ENCODE measurements at places on chromosomes 1 and 21.

GRCh38 chr1:12314333-12314903 is 84.6 kb downstream of the VPS13D start:
- no peak for DNase-seq

GRCh38 chr1:78176448-78176847 is 130.7 kb downstream of the GIPC2 start:
- DNase-seq = no peak

DNA sequence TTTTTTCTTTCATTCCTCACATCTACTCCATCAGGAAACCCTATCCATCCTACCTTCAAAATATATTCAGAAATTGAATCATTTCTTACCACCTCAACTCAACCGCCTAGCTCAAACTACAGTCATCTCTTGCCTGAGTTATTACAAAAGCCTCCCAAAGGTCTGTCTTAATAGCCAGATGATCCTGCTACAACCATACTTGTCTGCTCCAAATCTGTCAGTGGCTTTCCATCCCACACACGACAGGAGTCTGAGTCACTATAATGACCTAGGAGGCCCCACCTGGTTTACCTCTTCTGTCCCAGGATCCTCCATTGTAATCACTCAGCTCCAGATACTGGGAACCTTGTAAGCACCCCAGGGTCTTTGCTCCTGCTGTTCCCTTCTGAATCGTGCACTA is 37.1 kb upstream of the IL12RB2 start:
- no peak for DNase-seq

- no peak for DNase-seq
Measured at GRCh38 chr1:73611681-73612080, 586.3 kb downstream of the LRRIQ3 start.

DNA sequence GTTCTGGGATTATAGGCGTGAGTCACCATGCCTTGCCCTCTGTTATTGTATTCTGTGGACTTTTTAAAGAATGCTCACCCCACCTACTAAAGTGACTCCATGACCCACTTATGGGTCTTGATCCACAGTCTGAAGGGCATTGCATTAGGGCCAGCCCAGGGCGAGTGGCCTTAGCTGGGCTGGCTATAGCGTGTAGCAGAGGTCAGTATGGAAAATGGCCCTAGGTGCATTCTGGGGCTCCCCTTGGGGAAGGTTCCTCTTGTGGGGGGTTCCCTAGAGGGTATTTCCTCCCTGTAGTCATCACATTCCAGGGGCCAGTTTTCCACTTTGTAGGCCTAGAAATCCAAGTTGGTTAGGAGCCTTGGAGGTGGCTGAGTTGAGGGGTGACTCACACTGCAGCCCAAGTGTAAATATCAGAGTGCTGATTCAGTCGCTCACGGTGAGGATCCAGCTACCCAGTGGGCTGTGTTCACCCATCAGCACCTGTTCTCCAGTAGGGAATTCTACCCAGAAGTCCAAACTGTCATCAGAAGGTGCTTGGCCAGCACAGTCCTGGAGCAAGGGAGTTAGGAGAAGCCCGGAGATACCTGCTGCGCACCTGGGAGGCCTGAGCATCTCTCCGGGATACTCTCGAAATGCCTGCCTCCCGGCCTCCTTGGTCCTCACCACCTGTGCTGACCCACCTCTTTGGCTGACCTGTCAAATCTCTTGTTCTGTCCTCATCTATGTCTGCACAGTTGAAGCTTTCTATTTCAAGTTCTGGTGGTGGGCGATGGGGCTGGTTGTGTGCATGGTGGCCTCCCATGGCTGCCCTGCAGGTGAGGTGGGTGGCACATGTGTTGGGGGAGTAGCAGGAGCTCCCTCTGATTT is 52.2 kb downstream of the NENF start:
- no peak for DNase-seq

- DNase-seq = peak; percentile 45
Measured at GRCh38 chr1:181101581-181102226, 13.2 kb downstream of the IER5 start.

DNA sequence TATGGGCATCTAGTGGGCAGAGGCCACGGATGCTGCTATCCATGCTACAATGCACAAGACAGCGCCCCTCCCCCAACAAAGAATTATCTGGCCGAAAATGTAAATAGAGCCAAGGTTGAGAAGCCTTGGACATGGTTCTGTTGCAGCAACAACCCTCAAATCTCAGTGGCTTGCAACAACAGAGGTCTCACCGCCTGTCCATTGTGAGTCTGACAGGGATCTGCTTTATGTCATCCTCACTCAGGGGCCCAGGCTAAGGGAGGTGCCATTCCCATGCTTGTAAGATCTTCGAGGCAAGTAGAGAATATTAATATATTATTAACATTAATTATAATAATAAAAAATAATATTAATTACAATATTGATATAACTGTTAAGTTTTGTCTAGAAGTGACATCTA is 9.5 kb upstream of the PITHD1 start:
- no peak for DNase-seq

DNA sequence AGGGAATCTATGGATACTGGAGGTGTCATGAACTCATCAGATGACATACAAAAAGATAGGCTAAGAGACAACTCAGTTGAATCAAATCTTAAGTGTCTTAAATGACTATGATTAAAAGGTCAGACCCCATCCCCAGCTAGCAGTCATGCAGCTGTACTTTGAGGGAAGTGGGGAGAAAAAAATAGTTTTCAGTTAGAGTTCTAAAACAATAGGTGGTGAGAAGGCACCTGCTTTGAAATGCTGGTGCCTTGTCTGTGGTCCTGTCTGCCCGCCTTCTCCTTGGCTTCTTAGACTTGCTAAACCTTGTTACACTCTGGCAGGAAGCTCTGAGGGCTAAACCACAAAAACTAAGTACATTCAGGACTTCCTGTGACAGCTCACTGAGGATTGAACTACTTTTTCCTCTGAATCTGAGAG is 15.3 kb downstream of the CD2 start:
- DNase-seq = no peak

DNA sequence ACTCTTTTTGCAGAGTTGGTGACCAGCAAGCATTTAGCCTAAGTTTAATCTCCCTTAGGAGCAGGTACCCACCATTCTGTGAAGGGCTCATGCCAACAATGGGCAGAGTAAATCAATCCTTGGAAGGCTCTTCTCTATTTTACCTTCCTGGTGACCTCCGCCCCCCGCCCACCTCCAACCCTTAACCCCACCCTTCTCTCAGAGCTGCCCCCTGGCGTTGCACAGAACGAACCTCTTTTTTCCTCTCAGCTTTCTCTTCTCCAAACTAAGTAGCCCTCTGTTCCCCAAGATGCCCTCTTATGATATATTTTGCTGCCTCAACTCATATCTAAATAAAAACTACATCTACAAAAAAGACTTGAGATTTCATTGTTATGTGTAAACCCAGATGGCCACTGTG is 186.8 kb downstream of the SEC16B start:
- DNase-seq = no peak

- no peak for DNase-seq
Measured at GRCh38 chr1:1178794-1179331, 5.2 kb downstream of the TTLL10 start.

DNA sequence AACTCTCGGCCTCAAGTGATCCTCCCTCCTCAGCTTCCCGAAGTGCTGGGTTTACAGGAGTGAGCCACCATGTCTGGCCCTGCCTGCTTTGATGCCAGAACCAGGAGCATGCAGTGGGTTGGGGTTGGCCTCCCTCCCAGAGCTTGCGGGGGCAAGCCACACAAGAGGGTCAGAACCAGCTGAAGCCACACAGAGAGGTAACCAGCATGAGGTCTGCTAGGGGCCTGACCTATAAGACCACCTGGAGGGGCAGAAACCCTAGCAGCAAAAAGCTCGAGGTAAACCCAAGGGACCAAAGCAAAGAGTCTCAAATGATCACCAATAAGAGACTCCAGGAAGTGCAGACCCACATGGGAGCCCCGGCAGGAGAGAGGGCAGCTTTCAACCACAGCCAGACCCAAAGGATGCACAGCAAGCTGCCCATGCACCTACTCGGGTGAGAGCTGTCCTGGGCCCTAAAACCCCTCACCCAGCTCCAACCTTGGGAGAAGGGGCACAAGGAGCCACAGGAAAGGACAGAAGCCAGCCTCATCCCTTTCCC is 81.2 kb downstream of the TOMM20 start:
- no peak for DNase-seq

DNA sequence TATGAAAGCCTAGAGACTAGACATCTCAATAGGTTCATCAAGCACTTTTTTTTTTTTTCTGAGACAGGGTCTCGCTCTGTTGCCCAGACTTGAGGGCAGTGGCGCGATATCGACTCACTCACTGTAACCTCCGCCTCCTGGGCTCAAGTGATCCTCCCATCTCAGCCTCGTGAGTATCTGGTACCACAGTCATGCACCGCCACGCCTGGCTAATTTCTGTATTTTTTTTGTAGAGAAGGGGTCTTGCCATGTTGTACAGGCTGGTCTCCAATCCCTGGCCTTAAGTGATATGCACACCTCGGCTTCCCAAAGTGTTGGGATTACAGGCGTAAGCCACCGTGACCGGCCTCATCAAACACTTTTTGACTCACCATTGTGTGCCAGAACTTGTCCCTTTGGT is 613 bp upstream of the GPATCH4 start:
- DNase-seq = no peak

GRCh38 chr1:170267317-170267716 is 121.6 kb downstream of the NTMT2 start:
- DNase-seq = no peak

- DNase-seq = no peak
Measured at GRCh38 chr21:45318556-45319404, 31.1 kb upstream of the POFUT2 start.

GRCh38 chr1:228901936-228902681 is 166.8 kb downstream of the RHOU start:
- DNase-seq = no peak

Measured in right kidney (tissue), 9 donors.